Stimulated activated CD8-positive, alpha-beta memory T cell treated with anti-CD3 and anti-CD28 coated beads, Interleukin-4, amount 100 ng/mL, for 24 hours (primary cell): ENCODE measurements at places on chromosomes 1 and 21.

- no peak for DNase-seq
Observed at GRCh38 chr1:107413951-107414350, 273.1 kb downstream of the NTNG1 start.

GRCh38 chr1:215669806-215670491, 102.8 kb downstream of the KCTD3 start:
- no peak for DNase-seq

- no peak for DNase-seq
Observed at GRCh38 chr1:204468206-204468605, 26.4 kb downstream of the PIK3C2B start.

GRCh38 chr1:31637915-31638673, 6.6 kb downstream of the PEF1 start:
- no peak for DNase-seq

DNA sequence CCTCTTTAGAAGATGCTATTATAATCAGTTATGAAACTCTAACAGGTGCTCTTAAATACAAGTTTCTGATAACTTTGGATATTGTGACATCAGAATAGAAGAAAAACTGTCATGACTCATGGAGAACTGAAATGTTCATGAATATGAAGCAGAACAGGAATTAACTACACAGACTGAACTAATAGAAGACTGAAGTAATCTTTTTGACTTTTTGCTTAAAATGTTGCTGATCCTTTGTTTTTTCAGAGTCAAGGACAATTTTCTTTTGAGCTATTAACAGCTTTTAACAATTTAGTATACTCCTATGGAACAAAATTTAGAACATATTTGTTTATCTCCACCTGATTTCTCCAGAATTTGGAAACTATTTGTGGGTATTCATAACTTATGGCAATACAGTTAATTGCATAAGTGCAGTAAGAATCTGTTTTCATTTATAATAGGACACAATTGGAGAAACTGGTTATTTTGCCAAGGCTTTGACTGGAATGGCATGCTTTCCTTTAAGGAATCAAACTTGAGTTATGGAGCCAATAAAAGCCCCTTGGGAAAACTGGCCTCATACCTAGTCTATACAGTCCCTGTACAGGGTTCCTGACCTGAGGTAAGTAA, 18.7 kb upstream of the PLA2G5 start:
- DNase-seq, result no peak

- no peak for DNase-seq
Observed at GRCh38 chr1:195376190-195376589, 1232.0 kb downstream of the KCNT2 start.

GRCh38 chr1:231045286-231045685, 5.2 kb upstream of the FAM89A start:
- DNase-seq, result no peak

DNA sequence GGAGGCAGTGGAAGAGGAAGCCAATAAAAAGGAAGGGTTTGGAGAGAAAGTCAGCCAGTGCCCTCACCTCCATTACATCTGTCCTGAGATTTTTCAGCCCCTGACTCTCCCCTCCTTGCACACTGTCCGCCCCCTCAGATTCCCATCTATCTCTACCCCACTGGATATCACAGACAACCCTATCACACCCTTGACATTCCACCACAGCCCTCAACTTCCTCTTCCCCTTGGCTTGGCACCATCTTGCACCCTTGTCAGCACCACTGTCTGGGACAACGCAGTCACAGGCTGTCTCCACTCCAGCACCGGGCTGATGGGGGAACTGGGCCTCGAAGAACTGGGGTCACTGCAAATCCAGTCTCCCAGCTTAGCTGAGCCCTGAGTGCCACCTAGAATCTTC, 14.2 kb upstream of the PLEKHA6 start:
- DNase-seq, result no peak

DNA sequence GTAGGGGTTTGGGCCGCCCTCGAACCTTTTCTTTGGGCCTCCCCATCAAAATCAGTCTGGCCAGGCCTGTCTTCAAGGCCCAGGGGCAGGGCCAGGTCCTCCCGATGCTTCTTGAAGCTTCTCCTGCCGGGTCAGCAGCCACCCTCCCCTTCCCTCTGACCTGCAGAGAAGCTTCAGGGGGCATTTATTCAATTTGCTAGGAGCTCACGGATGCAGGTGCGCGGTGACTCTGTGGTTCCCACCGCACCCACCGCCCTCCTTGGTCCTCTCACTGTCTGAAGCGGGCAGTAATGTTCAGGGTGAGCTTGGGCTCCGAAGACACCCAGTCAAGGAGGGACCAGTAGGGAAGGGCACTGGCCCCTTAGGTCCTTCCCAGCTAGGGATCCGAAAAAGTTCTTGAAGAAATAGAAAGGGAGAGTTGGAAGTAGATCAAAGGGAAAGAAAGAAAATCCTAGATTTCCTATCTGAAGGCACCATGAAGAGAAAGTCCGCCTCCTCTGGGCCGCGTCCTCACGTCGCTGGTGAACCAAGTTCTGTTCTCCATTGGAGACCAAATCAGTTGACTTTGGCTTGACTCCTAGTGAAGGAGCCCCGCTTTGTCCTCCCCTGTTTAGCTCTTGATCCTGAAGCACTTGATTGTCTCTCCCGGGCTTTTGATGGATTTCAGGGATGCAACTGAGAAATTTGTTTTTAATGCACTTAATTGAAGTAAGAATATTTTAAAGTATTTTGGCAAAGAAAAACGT, 8.7 kb upstream of the RNU1-2 start:
- DNase-seq, result no peak

- DNase-seq, result no peak
Observed at GRCh38 chr1:118983558-118984041, 4.5 kb downstream of the TBX15 start.

DNA sequence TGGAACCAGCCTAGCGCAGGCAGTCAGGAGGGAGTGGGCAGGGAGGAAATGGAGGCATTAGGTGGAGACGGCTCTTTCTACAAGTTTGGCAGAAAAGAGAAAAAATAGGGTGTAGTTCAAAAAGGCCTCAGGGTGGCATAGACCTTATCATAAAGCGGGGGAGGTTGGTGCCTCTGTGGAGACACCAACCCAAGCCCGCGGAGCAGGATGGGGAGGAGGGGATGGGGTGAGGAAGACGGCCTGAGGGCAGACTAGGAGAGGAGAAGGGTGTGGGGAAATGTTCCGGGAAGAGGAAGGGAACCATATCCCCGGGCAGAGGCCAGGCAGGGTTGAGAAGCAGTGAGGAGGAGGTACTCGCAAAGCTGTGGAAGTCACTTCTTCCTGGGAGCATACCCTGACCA, 17.4 kb upstream of the SHE start:
- no peak for DNase-seq

- DNase-seq, result no peak
Observed at GRCh38 chr1:110302836-110303235, 36.3 kb upstream of the RBM15 start.

GRCh38 chr21:38291874-38292273, 35.1 kb downstream of the KCNJ15 start:
- DNase-seq, result no peak

GRCh38 chr1:56094168-56094567, 485.2 kb downstream of the PLPP3 start:
- no peak for DNase-seq

- DNase-seq, result no peak
Observed at GRCh38 chr21:35637431-35637830, 422.9 kb downstream of the SETD4 start.

DNA sequence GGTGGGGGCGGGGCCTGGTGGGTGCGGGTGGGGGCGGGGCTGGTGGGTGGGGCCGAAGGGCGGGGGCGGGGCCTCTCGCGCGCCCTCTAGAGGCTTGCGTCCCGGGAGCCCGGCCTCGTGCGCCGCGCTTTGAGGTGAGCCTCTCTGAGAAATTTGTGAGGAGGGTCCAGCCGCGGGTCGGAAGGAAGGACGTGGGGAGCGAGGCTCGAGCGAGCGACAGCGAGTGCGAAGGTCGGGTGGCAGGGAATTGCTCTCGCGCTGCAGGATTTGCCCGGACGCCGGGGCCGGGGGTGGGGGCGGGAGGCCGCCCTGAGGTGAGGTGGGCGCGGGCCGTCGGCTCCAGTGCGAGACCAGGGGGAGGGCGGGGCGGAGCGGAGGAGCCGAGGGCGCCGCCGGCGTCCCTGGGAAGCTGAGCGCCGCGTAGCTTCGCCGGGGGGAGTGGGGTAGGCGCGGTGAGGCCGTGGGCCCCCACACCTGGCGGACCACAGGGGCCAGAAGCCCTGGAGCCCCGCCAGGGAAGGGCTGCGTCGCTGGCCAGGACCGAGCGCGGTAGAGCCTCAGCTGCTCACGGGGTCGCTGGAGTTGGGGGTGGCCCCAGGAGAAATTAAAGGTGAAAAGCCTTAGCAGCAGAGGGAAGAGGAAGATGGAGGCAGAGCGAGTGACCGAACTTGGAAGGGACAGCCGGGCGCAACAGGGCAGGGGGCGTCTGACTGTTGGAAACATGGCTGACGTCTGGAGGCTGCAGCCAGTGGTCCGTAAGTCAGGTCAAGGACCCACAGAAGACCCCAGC, 754 bp upstream of the LSS start:
- DNase-seq, result no peak

DNA sequence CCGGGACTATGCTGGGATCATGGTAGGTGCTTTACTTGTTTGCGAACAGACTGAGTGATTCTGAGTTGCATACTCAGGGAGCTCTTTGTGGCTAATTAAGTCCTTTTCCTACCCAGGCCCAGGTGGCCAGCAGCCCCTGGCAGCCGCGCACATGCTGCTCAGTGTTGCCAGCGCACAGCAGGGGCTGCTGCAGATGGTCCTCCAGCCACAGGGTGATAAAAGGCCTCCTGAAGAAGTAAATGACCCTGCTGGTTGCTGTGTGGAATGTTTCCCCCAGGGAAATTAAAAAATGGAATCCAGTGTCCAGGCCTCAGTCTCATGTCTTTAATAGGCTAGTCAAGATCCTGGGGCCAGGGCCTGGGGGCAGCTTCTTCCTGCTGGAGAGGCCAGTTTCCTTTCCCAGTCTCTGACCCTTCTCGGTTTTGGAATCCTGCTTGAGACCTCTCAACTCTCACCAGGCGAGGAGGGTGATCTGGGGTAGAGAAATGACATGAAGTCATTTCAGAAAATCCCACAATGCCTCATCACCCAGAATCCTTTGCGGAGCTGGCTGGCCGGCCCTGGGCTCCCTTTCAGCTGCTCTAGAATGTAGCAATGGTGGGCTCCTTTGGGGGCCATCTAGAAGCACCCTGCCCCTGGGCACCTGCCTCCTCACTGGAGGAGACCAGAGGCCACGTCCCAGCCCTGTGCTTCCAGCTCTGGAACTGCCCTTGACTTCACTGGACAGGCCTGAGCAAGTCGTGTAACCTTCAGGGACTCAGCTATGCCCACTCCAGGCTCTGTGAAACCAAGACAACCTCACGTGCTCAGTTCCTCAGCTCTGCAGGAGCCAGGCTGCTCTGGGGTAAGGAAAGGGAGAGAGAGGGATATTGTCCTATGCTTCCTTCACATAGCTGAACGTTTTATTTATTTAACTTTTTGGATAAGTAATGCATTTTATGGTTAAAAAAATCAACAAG, 131.4 kb downstream of the MRPS6 start:
- no peak for DNase-seq

- DNase-seq, result no peak
Observed at GRCh38 chr1:22503721-22504410, 52.2 kb downstream of the ZBTB40 start.

GRCh38 chr1:113745425-113745824, 13.9 kb downstream of the PHTF1 start:
- no peak for DNase-seq

- no peak for DNase-seq
Observed at GRCh38 chr1:227574926-227575325, 11.6 kb downstream of the ZNF678 start.

DNA sequence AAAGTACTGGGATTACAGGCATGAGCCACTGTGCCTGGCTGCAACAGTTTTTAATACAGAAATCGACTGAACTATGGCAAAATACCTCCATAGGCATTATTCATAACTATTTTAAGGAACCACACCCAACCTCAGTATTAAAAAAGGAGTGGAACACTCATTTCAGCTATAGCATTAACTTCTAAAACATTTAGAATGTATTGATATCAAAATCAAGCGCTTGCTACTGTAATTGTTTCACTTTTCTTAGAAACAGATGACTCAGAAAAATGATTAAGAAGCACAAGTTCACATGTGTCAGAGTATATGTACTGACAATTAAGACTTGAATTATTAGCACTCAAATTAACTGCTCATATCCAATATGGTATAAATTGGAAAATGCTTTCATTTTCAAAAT, 15.1 kb downstream of the AIDA start:
- DNase-seq, result no peak

- no peak for DNase-seq
Observed at GRCh38 chr1:88740784-88741183, 56.7 kb downstream of the PKN2 start.

GRCh38 chr1:195789321-195789720, 818.9 kb downstream of the KCNT2 start:
- DNase-seq, result no peak

- DNase-seq, result no peak
Observed at GRCh38 chr1:200392625-200393185, 17.1 kb downstream of the ZNF281 start.

DNA sequence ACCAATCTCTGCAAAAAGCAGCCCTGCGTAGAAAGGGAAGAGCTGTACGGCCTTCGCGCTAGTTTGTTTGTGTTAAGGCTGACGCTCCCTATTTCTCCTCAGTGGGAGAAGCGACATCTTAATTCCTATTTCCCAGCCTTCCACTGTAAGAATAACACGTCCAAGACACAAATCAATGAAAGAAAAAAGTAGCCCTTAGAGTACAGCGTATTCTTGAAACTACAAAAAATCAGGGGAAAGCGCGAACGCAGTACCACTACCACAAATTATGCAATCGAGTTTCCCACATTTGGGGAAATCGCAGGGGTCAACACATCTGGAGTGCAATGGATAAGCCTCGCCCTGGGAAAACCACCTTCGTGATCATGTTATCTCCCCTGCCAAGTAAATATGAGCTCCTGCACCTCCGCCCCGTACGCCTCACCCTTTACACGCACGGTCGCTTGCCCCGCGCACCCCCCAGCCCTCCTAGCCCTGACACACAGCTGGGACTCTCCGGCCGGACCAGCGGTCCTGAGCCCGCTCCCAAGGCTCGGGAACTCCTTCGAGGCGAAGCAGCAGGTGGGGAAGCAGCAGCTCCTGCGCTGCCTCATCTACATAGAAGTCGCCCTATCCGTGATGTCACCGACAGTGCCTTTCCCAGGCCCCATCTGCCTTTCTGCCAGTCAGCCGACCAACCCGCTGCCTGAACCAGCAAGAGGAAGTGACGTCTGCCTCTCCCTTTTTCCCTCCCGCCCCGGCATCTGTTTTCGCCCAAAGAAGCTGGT, 94.7 kb downstream of the PPIAL4G start:
- peak; percentile 79 for DNase-seq

DNA sequence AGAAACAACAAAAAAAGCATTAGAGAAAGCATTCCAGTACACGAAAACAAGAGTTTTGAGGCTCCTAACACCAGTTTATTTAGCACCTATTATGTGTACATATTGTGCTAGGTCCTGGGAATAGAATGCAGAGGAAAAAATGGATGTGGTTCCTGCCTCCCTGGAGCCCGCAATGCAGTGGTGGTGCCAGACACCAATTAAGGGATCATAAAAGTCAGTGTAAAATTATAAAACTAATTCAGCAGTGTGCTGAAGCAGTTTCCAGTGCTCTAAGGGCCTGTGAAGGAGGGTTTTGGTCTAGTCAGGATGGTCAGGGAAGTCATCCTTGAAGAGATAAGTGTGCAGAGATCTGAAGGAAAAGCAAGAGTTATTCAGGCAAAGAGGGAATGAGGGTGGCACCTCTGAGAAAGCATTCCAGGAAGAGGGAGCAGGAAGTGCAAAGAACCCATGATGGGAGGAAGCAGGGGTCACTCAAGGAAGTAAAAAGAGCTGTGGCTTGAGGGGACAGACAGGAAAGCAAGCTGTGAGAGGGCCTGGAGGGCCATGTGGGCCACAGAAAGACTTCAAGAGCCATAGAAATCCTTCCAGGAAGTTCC, 65.2 kb upstream of the IFNLR1 start:
- DNase-seq, result no peak

GRCh38 chr1:61670016-61670415, 54.9 kb downstream of the TM2D1 start:
- DNase-seq, result no peak
